ENCODE measurements at places on chromosomes 13 and 19. TPM values are rescaled to one million over a fixed set of nuclear protein-coding genes. Genes with fewer than 3 reads are reported as not detected.
A peak's percentile ranks its signal among the peaks of the same experiment; 100 is the strongest.

- DNase-seq: no peak
Observed at GRCh38 chr19:7676376-7676775, 514 bp upstream of the MCEMP1 start.

GRCh38 chr13:40668335-40668734, 1.9 kb upstream of the FOXO1 start:
- no peak for DNase-seq

DNA sequence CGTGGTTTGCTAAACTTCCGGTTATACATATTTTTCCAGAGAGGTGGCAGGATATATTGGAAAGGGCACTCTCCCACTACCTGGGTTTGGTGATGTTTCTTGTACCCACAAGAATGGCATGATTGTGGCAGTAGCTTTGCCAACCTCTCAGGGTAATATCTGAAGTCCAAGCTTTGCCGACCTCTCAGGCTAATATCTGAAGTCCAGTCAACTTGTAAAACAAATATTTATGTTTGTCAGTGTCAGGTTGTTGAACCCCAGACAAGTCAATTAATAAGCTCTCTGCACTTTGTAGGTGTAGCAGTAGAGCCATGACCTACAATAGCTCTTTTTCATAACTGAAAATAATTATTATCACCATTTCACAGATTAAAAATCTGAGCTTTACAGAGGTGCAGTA, 167.0 kb downstream of the POU4F1 start:
- no peak for DNase-seq

- DNase-seq: no peak
Observed at GRCh38 chr19:44260343-44260681, 626 bp downstream of the ZNF233 start.

DNA sequence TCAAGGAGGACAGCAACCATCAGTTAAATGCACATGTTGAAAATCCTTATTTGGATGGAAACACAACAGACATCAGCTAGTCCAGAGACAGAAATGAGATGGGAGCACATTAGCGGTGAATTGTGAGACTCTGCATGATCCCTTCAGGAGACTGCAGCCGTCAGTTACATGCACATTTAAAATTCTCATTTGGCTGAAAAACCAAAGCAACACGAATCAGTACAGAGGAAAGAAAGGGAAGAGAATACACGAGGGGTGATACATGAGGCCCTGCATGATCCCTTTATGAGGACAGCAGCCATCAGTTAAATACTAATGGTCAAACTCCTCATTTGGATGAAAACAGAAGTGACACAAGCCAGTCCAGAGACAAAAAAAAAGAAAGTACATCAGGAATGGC, 123.4 kb downstream of the PTPRS start:
- no peak for DNase-seq

DNA sequence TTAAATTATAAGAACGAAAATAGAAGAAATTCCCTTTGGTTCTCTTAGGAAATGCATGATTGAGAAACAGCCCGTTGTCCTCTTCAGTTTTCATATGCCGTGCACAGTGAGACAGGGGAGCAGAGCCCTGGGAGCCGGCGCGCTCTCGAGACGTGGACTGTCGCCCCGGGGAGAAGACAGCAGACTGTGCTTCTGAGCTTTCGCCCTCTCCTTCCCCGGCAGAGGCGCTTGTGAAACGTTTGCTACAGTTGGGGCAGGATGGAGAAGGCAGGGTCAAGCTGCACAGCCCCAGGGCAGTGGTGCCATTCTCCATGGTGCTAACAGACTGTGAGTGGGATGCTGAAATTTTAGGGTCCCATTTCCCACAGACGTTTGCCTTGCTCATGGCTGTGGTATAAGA, 192.2 kb upstream of the KL start:
- no peak for DNase-seq

DNA sequence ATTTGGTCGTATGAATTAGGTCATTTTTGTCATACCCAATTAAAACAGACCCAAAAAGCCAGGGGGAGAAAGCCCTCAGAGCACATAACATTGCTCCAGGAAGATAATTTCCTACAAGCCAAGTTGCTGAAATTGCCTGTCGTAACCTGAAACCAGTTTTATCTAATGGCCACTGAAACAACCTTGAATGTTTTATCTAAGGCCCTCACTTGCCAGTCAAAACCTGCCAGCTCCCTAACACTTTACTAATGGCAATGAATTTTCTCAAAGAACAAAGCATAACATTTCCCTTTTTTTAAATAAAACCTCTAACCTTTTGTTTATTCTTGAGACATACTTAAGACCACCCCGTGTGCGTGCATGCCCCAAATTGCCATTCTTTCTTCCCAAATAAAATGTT, 496.2 kb upstream of the KLHL1 start:
- no peak for DNase-seq

DNA sequence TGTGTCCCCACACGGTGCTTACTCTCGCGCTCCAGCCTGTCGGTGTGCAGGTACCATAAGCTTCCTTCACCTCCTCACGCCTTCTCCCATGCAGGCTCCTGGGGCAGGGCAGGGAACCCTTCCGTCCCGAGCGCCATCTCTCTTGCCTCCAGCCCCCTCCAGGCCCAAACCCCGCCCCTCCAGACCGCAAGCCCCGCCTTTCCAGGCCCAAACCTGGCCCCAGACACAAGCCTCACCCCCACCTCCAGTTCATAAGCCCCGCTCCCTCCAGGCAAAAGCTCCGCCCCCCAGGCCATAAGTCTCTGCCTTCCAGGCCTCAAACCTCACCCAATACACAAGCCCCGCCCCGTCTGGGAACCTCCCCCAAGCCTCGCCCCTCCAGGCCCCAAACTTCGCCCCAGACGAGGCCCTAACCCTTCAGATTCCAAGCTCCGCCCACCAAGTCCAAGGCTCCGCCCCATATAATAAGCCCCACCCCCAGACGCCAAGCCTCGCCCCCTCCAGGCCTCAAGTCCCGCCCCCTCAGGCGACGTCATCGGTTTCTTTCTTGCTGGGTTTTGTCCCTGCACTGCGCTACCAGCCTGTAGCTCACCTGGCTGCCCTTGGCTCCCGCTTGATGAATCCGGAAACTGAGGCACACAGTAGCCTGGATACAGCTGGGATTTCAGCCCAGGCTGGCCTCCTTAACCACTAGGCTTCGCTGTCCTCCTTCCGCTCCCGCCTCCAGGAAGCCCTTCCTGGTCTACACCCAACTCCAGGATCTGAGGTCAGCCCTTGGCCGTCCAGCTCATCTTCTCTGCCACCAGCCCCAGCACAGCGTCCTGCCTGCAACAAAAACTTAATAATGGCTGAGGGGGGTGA, 16.1 kb downstream of the MKNK2 start:
- DNase-seq: no peak

GRCh38 chr13:93922063-93922855, 557.2 kb downstream of the DCT start:
- no peak for DNase-seq

DNA sequence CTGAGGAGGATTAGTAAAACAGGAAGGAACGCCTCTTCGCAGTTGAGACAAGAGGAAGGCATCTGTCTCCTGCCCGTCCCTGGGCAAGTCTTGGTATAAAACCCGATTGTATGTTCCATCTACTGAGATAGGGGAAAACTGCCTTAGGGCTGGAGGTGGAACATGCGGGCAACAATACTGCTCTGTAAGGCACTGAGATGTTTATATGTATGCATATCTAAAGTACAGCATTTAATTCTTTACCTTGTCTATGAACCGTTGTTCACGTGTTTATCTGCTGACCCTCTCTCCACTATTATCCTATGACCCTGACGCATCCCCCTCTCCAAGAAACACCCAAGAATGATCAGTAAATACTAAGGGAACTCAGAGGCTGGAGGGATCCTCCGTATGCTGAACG, 722 bp upstream of the TIMM50 start:
- no peak for DNase-seq

DNA sequence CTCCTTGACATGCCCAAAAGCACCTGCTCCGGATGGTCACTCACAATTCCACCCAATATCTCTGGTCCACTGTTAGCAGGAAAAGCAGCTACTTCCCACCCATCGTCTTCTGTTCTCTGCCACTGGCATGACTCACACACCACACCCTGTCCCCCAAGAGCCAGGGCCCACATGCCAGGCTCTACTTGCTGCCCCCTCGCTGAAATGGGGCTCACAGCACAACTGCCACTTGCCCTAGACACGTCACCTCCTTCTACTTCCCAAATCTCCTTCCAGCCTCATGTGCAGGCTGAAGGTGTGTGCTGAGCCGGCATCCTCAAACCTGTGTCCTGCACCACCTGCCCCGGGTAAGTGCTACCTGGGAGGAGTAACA, 65.0 kb downstream of the TBC1D4 start:
- DNase-seq: no peak

- no peak for DNase-seq
Observed at GRCh38 chr19:33469171-33470039, 52.2 kb downstream of the PEPD start.

- no peak for DNase-seq
Observed at GRCh38 chr13:21147827-21148226, 28.5 kb downstream of the SKA3 start.

DNA sequence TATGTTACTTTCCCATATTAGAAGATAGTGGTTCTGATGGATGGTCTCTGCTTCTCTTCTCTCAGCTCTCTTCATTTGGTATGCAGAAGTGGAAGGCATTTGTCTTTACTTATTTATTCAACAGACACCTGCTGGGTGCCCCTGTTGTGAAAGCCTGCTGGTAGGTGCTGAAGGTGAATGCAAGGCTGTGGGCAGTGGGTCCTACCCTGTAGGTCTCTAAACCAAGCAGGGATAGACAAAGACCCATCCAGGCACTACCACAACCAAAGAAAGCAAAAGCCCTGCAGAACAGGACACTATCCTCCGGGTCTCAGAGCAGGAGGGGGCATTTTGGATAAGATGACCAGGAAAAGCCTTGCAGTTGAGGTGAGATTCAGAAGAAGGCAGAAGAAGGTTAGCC, 106.1 kb downstream of the STARD13 start:
- no peak for DNase-seq

DNA sequence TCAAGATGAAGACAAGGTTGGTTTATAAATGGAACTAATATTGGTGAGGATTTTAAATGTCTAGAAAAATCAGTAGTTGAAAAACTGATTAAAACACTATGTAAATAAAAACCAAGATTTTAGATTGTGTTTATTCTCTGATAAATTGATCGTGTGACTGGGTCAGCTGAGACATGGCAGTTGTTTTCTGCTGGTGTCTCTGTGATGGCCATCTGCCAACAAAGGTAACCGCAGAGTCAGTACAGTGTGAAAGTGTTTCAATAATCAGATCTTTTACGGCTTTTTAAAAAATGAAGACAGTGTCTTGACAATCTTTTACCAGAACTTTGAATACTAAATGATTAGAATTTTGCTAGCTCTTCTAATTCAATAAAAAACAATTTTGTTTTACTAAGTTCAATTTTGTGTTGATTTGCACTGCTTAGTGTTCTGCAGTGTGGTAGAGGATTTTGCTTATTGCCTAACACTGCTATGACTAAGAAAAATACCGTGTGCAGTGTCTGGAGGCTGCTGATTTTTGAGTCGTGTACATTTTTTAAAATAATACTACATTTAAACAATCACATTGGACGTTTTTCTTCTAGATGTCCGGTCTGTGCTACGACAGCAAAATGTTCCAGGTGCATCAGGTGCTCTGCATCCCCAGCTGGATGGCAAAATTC, 32.7 kb upstream of the GPR183 start:
- DNase-seq: no peak

DNA sequence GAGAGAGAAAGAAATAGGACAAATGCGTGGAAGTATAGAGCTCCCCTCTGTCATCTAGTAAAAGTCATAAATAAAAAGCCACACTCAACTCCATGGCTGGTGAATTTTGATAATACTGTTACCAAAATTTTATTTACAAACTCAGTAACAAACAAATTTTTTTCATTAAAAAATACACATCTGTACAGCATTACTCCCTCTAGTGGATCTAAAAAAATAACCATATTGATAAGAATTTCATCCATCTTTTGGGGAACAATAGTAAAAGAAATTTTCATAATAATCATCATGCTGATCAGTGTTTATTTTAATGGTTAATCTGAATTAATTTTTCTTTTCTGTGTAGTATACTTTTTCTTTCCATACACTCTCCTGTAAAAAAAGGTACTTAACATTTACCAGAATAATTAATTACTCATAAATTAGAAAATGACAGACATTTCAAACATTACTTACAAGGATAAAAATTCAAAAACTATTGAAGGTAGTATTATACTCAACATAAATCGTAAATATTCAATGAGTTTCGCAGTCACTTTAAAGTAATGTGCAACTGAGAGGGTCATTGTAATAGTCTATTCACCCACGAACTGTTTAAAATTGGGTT, 173.5 kb upstream of the LSM14A start:
- no peak for DNase-seq

DNA sequence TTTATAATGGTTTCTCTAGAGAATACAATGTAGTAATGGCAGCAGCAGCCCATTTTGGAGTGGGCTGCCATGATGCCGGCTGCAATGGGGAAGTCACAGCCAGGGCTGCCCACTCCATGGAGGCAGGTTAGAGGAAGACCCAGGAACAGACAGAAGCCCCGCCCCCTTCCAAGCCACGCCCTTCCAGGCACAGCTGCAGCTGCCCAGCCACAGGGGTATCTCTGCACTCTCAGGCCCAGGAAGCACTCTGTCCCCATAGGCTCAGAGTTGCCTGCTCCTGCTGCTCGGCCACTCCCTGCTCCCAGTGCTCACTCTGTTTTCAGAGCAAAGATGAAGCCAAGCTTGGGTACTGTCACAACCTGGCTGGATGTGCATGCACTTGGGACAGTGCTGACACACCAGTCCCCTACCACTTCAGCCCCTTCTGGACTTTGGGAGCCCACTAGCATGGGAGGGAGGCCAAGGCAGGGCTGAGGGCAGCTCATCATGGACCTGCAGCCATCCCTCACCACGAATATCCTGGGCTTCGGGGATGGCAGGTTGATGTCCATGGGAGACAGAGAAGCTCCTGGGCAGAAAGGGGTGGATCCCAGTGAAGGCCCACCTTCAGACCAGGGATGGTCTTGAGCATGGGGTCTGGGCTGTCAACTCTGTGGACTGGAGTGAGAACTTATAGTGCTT, 1224.2 kb downstream of the SLITRK5 start:
- no peak for DNase-seq

- no peak for DNase-seq
Observed at GRCh38 chr13:31038834-31039552, 106.5 kb downstream of the TEX26 start.

- DNase-seq: no peak
Observed at GRCh38 chr19:23909222-23909621, 5.5 kb upstream of the ZNF726 start.

GRCh38 chr19:30340771-30341561, 31.2 kb upstream of the ZNF536 start:
- DNase-seq: peak; percentile 17

KCNJ14 gene
- 0.33 TPM for polyA plus RNA-seq

ZNF576 gene
- 19.2 TPM for polyA plus RNA-seq

ZNF737 gene
- polyA plus RNA-seq: 7.5 TPM

PLIN5 gene
- 5.7 TPM for polyA plus RNA-seq

TNNT1 gene
- polyA plus RNA-seq: not detected

TMEM221 gene
- polyA plus RNA-seq: 0.82 TPM

Data from urinary bladder (tissue), 4 donors.